Left renal pelvis (tissue), 4 donors: ENCODE measurements at places on chromosomes 11 and 22. TPM values are rescaled to one million over a fixed set of nuclear protein-coding genes. Genes with fewer than 3 reads are reported as not detected.

GRCh38 chr11:37558619-37559210 lies 960.7 kb upstream of the RAG2 start:
- DNase-seq: no peak

DNA sequence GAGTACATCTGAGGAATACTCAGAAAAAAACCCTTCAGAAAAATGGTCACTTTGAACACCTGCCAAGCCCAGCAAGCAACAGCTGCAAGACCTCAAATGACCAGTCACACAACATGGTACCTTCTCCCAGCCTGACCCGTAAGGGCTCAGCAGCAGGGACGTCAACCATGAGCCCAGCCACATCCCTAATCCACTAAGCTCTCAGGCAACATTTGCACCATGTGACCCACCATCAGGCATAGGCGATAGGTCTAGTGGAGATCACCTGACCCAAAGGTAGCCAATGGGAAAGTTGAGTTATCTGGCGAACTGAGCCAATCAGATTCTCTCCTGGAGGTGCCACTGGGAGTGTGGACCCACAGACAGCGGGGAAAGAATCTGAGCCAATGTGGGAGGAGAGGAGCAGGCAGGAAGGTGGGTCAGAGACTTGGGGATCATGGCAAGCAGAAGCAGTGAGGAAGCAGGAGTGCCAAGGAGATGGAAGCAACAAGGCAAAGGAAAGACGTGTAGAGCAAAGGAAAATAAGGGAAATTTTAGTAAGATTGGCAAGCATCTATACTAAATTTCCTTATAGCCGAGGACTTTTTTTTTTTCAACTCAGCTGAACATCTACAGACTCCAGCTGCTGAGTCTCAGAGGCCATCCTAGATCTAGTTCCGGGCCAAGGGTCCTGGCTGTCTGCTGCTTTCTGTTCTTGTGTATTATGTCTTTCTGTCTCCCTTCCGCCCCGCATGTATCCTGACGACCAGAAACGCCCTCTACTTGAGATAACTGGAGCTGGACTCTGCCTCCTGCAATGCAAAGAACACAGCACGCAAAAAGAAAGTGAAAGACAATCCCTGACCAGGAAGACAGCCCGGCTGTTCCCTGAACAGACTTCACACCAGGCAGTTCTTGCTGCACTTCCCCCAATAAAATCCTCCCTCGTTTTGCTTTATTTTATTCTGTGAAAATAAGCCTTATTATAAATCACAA lies 11.0 kb upstream of the PLAAT2 start:
- peak; percentile 50 for DNase-seq

DNA sequence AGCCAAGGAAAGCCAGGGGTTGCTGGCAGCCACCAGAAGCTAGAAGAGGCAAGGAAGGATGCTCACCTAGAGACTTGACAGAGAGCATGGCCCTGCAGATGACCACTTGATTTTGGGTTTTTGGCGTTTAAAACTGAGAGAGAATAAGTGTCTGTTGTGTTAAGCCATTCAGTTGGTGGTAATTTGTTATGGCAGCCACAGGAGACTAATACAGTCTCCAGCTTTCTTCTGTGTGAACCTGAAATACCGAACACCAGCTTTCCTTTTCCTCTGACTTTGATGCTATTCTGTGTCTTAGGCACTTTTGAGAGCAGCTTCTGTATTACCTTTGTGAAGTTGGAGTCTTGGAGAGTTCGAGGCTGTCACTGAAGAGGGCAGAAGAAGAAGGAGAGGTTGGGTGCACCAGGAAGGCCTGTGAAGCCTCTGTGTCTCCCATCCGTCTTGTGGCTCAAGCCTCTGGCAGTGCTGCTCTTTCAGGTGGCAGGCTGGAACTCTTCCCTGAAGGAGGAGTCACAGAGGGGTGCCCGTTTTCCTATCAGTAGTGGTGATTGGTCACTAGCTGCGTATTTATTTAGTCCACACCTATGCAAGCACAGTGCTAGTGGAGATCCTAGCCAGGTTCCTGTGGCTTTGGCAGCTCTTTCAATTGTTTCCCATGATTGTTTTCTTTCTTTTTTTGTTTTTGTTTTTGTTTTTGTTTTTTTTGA lies 2.5 kb downstream of the TBC1D22A start:
- no peak for DNase-seq

DNA sequence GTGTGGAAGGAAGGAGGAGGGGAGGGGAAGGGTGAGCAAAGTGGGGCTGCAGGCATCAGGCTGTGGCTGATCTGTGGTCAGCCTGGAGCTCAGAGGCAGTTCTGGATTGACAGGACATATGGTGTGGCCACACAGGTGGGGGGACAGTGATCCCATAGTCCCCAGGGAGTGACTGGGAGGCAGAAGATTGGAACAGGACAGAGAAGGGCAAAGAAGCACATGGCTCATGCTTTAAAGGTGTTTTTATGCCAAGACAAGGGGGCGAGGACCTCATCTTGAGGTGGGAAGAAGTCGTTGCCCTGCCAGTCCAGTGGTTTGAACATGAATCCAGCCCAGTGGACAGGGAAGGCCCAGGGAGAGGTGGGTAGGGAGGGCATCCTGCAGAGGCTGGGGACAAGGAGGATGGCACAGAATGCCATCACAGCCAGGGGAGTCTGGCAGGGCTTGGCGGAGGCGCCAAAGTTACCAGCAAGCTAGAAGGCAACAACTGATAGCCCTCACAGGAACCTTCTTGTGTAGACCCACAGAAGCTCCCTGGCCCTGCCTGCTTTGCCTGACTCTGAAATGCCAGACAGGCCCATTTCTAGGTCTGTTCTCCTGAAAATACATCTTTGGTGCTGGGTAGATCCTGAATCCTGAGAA lies 3.1 kb downstream of the BET1L start:
- no peak for DNase-seq

DNA sequence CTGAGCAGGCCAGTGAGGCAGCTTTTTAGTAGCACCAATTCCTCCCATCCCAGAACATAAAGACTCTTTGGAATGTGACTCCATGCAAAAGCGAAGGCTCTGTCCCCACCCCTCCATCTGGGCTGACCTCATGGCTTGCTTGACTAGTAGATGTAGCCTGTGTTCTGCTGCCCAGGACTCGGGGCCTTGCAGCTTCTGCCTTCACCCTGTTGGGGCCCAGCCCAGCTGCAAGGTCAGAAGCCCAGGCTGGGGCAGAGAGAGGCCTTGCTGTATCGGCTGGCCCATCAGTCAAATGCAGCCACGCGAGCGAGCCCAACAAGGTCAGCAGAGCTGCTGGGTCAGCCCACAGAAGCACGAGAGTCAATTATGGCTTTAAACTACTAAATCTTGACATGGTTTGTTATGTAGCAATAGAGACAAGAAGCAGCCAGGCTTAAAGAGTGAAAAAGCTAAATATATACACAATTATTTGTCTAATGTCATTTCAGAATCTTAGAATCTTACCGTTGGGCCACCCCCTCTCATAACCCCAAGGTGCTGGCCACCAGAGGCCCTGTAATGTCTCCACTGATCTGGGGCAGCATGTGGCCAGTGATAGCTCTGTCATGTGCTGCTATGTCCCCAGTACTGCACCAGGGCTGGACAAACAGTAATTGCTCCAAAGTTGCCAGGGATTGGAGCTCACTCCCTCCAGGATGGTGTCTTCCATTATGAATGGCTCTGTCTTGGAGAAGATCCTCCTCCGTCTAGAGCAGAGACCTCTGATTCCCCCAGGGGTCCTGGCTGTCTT lies 10.4 kb upstream of the WNT11 start:
- no peak for DNase-seq

DNA sequence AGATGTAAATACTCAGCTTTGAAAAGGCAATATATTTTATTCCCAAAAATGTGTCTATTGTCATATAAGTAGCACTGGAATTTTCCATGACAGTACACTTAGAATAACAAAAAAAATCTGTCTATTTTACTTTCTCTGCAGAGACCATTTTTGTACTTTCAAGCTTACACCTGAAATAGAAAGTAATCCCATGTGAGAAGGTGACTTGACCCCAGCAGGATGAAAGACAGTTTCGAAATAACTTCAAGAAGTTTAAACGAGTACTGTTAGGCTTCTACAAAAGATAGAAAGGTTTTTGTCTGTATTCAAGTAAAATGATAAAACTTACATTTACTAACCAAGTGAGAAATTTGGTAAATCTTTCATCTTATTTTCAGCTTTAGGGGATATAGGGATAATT lies 259.9 kb upstream of the CTSC start:
- no peak for DNase-seq

GRCh38 chr11:134480136-134480712 lies 68.2 kb upstream of the B3GAT1 start:
- DNase-seq: no peak

- no peak for DNase-seq
Measured at GRCh38 chr11:99257131-99257530, 236.4 kb downstream of the CNTN5 start.

- no peak for DNase-seq
Measured at GRCh38 chr11:95720195-95720594, 69.4 kb downstream of the FAM76B start.

DNA sequence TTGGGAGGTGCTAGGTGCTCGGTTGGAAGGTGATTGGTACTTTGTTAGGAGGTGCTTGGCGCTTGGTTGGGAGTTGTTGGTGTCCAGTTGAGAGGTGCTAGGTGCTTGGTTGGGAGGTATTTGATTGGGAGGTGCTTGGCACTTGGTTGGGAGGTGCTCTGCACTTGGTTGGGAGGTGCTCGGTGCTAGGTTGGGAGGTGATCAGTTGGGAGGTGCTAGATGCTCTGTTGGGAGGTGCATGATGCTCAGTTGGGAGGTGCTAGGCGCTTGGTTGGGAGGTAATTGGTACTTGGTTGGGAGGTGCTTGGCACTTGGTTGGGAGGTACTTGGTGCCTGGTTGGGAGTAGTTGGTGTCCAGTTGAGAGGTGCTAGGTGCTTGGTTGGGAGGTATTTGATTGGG lies 40.2 kb downstream of the LRP5 start:
- no peak for DNase-seq

DNA sequence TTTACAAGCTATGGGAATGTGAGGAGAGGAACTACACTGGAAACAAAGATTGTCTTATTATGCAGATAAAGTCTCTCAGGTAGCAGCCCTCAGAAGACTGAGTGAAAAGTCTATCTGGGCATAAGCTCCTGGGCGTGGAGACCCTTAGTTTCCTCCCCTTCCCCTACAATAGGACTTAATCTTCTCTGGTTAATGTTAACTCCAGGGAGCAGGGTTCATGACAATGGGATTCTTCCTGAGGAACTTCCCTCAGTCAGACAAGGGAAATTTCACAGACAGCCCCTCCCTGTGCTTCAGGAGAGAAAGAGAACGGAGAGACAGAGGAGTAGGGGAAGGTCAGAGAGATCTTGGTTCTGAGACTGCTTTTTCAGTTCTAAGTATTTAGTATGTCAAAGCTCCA lies 1428.6 kb downstream of the LRRC4C start:
- DNase-seq: no peak

DNA sequence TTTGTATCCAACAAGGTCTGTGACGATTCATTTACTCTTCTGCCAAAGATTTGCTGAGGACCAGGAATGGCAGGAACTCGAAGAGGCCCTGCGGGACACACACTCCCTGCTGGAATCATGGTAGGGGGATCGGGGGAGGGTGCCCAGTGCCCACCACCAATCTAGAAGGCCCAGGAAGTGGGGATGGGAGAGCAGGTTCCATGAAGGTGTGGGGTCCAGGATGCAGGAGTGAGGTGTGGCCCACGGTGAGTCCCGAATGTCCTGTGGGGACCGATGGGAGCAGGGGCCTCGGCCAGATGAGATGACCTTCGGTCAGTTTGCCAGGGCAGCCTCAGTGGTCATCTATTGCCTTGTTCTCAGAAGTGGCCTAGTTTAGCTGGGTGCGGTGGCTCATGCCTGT lies 492.7 kb downstream of the BRD1 start:
- DNase-seq: no peak

DNA sequence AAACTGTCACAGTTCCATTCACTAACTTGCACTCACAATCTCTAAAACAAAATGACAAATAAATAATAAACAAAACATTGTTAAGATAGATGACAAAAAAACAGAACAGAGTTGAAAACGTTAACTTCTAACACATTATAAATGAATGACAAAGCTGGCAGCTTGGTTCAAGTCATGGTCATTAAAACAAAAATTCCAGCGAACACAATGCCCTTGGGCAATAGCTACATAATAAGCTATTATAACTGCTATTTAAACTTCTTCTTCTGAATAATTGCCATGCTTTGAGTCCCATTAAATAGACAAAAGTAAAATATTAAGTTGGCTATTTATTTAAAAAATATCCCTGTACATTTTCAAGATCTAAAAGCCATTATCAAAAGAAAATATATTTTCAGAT lies 54.7 kb downstream of the PICALM start:
- DNase-seq: no peak

DNA sequence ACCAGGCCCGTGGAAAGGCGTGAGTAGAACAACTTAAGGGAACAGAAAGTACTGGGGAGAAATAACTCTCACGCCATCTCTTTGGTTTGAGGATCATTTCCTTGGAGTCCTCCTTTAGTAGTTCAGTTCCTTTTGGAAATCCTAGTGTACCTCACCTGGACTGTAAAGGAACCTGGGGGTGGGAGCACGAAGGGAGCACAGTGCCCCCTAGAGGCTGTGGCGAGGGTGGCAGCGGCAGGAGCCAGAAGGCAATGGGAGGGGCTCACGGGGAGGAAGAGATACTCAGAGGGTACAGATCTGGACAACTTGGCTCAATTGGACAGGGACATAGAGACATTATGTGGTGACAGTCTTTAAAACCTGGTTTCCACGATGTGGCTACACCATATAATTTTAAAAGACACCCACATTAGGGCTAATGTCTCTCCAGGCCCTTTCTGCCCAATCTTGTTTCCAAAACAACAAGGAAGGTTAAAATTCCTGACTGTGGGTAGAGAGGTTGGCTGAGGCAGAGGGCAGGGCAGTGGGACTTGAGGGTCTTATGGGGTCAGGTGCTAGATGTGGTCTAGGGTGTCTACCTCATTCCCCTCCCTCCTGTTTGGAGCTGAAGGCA lies 87.0 kb downstream of the CSNK2A3 start:
- DNase-seq: no peak

GRCh38 chr11:78420255-78420764 lies 2.7 kb upstream of the GAB2 start:
- DNase-seq: peak; percentile 63

- peak; percentile 63 for DNase-seq
Measured at GRCh38 chr22:42553475-42554361, at the start of gene SERHL2. Gene SERHL2, plus strand, starts transcription at chr22:42553956. Its CDS starts 65 bp downstream, at chr22:42554021.

The COMMD9 gene
- 81.8 TPM for polyA plus RNA-seq

The HOATZ gene
- not detected for polyA plus RNA-seq

The LGR4 gene
- polyA plus RNA-seq: 159 TPM

The GGTLC3 gene
- polyA plus RNA-seq: not detected

The DDX6 gene
- 144 TPM for polyA plus RNA-seq

The NAALAD2 gene
- polyA plus RNA-seq: 21.6 TPM

The PANX3 gene
- polyA plus RNA-seq: not detected

The PARVA gene
- 128 TPM for polyA plus RNA-seq

The ACCS gene
- polyA plus RNA-seq: 52.3 TPM

The OR52I2 gene
- not detected for polyA plus RNA-seq

The PANX2 gene
- 0.12 TPM for polyA plus RNA-seq

The THY1 gene
- 79.8 TPM for polyA plus RNA-seq

The CNIH2 gene
- polyA plus RNA-seq: 4.5 TPM

The OR52A1 gene
- polyA plus RNA-seq: 0.01 TPM

The P2RY6 gene
- polyA plus RNA-seq: 1.1 TPM

The C11orf52 gene
- 12.1 TPM for polyA plus RNA-seq

The RAG2 gene
- polyA plus RNA-seq: 1.1 TPM

The MPZL2 gene
- polyA plus RNA-seq: 27.9 TPM

The OR51E2 gene
- polyA plus RNA-seq: 0.76 TPM
